ENCODE measurements at places on chromosomes 3 and 15.
A peak's percentile ranks its signal among the peaks of the same experiment; 100 is the strongest.

GRCh38 chr3:60190073-60190472 is 1061.2 kb downstream of the FHIT start:
- no peak for DNase-seq

GRCh38 chr15:48966595-48967301 is 3.0 kb upstream of the SHC4 start:
- DNase-seq, result peak; percentile 62

DNA sequence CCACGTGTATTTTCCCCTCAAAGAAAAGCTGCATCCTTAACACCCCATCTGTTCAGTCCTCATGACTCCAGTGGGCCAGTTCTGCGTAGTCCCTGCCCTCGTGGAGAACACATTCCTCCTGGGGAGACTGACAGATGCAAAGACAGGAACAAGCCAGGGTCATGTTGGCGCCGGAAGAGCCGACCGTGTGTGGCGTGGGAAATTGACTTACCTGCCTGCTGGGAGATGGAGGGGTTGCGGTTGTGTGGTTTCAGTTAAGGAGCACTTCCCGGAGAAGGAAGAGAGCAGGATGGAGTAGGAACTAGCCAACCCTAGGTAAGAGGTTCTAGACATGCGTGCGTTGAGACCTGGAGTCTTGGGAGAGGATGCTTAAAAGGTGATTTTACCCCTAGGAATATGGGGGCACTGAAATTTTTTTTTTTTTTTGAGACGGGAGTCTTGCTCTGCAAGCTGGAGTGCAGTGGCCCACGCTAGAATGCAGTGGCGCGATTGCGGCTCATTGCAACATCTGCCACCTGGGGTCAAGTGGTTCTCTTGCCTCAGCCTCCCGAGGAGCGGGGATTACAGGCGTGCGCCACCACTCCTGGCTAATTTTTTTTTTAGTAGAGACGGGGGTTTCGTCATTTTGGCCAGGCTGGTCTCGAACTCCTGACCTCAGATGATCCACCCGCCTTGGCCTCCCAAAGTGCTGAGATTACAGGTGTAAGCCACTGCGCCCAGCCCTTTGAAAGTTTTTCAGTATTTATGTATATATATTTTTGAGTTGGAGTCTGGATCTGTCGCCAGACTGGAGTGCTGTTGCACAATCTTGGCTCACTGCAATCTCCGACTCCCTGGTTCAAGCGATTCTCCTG is 1.4 kb downstream of the VHL start:
- DNase-seq, result no peak

DNA sequence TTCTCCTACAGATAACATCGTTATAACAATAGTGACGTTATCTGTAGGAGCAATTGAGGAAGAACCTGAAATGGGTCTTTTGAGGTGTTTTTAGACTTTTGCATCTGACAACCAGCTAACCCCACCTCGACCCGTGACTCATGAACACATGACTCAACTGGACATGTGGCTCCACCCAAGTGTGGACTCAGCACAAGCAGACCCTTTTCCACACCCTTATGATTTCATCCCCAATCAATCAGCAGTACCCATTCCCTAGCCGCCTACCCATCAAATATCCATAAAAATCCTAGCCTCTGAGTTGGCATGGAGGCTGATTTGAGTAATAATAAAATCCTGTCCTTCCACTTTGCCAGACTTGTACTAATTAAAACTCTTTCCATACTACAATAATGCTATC is 255.4 kb downstream of the ARPP21 start:
- no peak for DNase-seq

DNA sequence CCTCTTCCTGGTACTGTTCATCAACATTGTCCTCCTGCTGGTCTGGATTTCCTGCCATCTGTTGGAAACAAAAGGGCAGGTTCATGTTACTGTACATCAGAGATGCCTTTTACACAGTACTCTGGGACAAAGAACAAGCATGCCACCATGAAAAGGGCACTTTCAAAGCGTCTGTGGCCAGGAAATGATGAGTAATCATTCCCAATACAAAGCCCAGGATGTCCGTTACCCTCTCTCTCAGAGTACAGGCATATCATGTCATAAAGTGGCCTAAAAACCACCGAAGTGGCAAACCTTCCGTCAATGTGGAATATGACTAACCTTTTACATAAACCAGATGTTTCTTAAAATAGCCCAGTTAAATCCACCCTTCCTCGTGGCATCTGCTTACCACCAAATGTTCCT is 71.2 kb downstream of the GOLIM4 start:
- DNase-seq, result peak; percentile 85

DNA sequence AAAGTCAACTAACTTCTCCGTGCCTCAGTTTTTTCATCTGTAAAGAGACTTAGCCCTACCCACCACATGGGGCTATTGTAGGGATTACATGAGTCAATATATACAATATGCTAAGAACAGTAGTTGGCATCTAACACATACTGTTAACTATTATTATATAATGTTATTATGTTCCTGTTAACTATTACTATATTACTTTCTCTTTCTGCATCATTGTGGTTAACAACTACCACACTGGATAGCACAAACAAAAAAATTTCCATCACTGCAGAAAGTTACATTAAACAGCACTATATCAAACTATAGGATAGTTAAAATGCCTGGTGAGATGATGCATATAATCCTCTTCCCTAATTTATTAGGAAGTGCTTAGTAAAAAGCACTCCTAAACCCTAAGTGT is 23.7 kb downstream of the STAG1 start:
- peak; percentile 24 for DNase-seq

DNA sequence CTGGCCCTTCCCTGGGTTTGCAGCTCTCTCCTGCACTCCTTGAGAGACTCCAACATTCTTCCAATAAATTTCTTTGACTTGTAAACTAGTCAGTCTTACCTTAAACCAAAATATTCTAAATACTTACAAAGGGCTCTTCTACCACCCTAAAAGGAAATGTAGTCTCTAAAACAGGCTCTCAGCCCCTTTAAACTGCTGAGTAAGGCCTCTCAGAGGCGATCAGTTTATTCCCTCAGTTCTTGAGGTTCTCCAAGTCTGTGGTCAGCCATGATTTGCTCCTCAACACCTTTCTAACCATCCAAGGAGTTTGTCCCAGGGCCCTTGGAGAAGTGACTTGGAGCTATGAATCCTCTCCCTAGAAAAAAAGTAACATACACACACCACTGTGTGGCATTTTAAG is 64.8 kb downstream of the WHAMM start:
- no peak for DNase-seq

- peak; percentile 46 for DNase-seq
Measured at GRCh38 chr3:56219894-56220805, 248.1 kb downstream of the ERC2 start.

DNA sequence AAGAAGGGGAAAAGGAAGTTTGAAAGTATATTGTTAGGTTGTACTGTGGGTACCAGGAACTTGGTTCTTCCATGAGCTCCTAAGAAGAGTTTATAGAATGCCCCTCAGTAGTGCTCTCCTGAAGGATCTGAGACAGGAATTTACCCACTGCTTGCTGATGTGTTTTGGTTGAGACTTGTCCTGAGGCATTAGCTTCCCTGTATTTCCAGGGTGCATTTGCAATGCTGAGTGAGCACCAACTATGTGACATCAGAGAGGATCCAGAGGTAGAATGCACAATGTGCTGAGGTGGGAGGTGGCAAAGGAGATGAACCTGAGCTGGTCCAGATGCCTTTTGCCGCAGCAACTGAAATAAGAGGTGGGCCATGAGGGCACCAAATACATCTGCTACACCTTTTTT is 64.3 kb upstream of the LRRC3B start:
- DNase-seq, result no peak

GRCh38 chr3:179036226-179036625 is 35.4 kb downstream of the ZMAT3 start:
- DNase-seq, result peak; percentile 27

DNA sequence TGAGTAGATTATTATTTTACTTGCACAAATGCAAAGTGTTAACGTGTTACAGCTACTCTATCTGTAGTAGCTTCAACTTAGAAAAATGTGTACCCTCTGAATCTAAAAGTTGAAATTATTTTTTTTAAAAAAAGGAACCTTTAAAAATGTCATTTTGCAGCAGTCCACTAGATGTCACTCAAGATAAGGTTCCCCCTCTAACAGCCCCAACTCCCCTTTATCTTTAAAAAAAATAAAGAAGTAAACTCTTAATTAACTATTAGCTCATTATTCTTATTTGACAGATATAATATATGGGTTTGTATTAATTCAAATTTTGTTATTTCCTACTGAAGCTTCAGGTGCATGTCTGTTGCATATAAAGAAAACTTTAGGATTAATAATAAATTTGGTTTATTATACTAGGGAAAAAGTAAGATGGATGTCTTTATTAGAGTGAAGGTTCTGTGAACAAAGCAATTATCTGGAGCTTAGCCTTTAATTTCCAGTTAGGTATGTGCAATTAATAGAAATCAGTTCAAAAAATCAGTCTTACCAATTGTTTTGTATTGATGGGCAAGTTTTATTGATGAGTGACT is 288.5 kb downstream of the VGLL3 start:
- DNase-seq, result no peak

DNA sequence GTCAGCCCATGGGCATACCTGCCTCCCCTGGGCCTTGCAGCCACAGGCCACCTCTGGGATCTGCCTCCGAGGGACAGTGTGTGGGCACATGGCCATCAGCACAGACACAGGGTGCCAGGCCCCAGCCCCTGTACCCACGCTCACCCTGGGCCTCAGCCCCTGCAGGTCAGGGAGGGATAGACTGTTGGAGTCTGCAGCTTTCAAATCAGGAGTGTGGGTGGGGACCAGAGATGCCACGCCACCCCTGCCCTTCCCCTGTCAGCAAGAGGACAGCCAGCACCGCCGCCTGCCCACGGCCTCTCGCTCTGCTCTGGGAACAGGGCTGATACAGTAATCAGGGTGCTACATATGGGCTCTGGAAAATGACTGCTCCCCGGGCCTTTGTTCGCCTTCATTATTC is 72.7 kb downstream of the DNAJB8 start:
- DNase-seq, result no peak

DNA sequence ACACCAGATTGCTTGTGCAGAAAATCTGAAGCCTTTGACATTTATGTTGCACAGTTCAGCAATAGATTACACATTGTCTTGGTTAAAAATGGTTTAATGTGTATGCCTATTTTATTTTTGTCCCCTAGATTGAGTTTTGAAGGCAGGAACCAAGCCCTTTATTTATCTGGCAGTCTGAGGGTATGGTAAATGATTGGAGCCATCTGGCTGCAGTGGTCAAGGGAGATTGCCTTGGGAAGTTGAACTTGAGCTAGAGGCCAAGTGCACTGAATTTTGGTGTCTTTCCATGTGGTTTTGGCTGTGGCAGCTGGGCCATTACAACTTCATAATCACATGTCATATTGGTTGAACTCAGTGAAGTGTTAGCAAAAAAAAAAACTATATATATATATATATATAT is 248.7 kb upstream of the C2CD4B start:
- no peak for DNase-seq

GRCh38 chr15:42832576-42832975 is 88.0 kb downstream of the TTBK2 start:
- peak; percentile 74 for DNase-seq

DNA sequence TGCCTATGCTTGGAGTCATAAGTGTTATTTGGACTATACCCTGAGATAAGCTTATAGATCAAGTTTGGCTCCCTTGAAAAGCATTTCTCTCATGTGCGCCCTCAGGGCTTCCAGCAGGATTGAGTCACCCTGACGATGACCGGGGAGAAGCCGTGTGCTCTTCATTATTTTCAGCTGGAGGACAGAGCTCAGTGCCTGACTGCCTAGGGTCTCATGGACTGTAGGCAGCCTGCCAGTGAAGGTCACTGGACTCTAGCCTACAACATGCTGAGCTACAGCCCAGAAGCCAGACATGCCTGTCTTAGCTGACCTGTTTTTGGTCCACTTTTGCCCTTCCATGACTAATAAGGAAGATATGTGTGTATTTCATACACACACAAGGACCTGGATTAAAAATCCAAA is 31.6 kb upstream of the NUDT16 start:
- peak; percentile 56 for DNase-seq
